Activated CD8-positive, alpha-beta memory T cell treated with anti-CD3 and anti-CD28 coated beads for 48 hours (primary cell): ENCODE measurements at places on chromosomes 16 and 17.
A peak's percentile ranks its signal among the peaks of the same experiment; 100 is the strongest.

DNA sequence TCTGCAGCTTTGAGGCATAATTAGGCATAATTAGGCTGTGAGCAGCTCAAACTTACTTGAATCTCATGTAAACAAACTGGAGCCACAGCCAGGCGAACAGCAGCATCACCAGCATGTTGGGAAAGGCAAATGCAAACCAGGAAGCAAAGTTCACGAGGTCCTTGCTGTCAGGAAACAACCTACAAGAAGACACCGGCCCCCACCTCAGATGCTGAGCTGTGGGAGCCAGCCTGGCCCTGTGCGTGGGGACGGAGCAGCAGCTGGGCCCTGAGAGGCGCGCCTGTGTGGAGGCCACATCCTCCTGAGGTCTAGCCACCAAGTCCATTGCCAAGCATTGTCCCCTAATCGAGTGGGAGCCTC lies 12.2 kb downstream of the SLC13A5 start:
- DNase-seq: no peak

- no peak for DNase-seq
Measured at GRCh38 chr17:43526886-43527648, 19.1 kb downstream of the ETV4 start.

- DNase-seq: no peak
Measured at GRCh38 chr16:56869513-56870275, 4.7 kb downstream of the SLC12A3 start.

GRCh38 chr17:34570506-34570905 lies 8.9 kb upstream of the TMEM132E start:
- no peak for DNase-seq

DNA sequence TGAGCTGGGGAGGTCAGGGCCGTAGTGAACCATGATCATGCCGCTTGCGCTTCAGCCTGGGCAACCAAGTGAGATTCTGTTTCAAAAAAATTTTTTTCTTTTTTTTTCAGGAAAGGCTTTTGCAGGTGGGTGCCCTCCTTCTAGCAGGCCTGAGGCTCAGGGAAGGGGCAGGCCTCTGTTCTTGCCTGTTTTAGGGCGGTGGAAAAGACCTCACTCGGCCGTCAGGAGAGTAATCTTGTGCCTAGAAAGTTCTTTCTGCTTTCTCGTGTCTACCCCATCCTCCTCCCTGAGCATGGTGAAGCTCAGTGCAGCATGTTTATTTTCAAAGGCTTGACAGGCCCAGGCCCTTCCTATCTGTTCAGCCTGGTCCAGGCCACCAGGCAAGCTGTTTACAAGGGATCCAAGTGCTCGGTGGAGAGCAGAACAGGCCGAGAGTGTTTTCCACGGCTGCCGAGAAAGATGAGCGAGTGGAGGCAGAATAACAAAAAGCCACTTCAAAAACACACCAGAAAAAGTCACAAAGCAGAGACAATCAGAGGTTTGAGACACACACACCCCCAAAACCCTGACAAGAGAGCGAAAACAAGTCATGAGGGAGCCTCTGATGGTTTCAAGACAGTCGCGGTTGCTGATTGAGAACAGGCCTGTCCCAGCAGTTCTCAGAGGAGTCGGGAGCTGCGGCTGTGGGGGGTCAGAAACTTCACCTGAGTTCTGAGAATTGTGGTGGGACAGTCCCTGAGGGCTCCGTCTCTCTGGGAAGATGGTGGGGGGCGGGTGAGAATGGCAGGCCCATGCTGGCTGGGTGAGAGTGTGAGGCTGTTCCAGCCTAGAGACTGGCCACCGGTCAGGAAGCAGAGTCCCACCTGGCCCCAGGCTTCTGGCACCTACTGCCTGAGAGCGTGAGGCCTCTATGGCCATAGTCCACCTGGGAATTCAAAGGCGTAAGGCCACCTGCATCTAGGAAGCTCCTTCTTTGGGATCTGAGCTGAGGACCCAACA lies 37.5 kb upstream of the CCR7 start:
- no peak for DNase-seq

DNA sequence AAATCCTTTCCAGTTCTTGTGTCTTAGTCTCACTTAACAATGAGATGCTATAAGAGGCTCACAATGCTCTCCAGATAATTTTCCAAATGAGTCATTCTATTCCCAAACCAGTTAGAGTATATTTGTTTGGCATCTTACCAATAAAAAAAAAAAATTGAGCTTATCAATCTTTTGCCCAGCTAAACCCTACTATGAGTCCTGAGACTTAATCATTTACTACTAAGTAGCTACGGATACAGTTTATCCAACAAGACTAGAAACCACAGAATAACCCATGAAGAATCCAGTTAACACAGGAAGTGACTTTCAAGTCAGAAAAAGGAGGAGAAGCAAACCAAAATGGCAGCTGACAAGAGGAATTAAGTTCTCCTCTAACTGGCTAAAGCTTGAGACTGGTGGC lies 330.3 kb upstream of the XYLT1 start:
- no peak for DNase-seq

DNA sequence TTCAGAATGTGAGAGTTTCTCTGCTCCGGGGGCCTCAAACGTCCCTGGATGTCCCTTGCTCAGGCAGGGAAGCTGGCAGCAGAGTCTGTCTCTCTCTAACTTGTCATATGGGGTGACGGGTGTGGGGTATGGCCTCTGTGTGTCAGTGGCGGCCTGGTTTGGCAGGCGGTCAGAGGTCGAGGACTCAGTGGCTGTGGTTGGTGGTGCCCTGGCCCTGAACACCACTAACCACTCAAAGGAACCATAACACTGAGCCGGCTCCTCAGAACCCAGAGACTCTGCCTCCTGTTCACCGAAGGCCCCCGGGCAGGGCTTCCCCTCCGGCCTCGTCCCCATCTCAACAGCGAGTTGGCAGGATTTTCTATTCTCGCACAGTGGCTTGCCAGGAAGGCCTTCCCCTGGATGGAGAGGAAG lies 677 bp downstream of the P2RX1 start:
- no peak for DNase-seq

- DNase-seq: no peak
Measured at GRCh38 chr16:85610059-85610445, 3.1 kb upstream of the GSE1 start.

DNA sequence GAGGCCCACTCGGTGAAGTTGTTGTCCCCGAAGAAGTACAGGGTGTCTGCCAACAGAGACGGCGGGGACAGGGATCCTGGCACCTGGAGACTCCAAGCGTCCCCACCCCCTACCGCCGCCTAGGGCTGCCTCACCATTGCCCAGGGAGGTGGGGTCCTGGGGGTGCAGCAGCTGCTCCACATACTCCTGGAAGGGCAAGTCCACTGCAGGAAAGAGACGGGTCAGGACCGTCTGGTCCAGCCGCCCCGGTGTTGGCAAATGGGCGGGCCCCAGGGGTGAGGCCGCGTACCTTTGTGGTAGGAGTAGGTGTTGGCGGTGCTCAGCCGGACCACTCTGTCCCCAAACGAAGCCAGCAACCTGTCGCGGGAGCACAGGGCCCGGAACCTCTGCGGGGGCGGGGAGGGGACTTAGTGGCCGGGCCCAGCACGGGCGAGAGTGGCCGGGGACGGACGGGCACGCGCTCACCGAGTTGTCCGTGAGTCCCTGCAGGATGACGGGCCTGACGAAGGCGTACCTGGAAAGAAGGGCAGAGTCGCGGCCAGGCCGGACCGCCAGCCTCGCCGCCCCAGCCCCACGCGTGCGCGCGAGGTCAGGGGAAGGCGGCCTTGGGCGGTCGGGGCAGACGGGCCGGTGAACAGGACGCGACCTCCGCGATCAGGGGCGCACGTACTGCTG lies 601 bp downstream of the JMJD8 start:
- no peak for DNase-seq

DNA sequence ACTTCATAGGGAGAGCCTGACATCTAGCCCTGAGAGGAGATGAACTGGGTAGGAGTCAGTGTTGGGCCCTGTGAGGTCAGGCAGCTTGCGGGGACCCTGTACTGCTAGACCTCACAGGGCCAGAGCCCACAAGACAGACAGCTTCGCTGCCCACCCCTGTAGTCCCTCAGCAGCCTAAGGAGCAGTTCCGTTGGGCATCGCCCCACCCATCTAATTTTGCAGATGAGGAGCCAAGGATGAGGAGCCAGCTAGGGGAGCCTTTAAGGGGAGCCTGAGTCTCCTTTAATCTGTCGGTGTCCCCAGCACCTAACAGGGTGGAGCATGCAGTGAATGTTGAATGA lies 755 bp upstream of the TUFM start:
- DNase-seq: no peak

DNA sequence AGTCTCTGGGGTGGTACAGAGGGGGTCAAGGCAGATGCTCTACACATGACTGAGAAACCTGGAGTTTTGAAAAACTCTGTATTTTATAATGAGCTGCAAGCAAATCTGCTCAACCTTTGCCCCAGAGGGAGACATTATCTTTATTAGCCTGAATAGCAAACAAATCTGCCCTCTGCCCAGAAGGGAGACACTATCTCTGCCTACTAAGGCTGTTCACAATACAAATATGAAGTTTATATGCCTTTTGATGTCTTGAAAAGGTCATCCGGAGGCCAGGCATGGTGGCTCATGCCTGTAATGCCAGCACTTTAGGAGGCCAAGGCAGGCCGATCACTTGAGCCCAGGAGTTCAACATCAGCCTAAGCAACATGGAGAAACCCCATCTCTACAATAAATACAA lies 11.0 kb upstream of the XYLT1 start:
- no peak for DNase-seq

DNA sequence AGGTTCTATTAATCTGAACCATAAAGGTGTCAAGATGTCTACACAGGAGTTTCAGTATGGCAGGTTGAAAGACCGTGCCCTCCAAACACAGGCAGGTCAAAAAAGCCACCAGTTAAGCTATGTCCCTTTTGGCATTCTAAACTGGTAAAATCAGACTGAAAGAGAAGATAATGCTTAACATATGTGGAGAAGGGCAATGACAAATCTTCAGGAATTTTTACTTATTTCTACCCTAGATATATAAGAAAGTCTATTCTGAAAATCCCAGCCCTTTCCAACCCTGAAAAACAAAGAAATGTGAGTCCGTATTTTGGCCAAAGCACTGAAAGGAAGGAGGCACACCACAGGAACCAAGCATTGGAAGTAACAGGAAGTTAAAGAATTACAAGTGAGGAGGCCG lies 16.5 kb downstream of the AP1G1 start:
- DNase-seq: no peak

- DNase-seq: no peak
Measured at GRCh38 chr17:19019041-19019941, 14.7 kb upstream of the FAM83G start.

DNA sequence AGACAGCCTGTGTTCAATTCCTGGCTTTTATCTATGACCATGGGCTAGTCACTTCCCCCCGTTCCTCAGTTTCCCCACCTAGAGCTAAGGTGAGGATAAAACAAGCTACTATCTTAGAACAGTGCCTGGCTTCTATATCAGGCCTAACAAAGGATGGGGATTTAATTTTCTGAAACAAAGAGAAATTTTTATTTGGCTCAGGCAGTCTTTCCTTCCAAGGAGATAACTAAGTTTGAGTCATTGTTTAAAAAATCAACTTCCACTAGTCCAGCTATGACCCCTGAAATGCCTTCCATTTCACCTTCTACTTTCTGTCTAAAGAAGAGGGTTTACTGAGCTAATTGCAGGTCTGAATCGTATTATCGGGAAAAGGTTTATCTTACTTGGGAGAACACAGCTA lies 99.0 kb downstream of the CMIP start:
- DNase-seq: no peak

GRCh38 chr17:57468932-57469775 lies 212.8 kb downstream of the MSI2 start:
- no peak for DNase-seq

GRCh38 chr16:80084614-80085013 lies 456.2 kb upstream of the DYNLRB2 start:
- no peak for DNase-seq

- no peak for DNase-seq
Measured at GRCh38 chr16:58123896-58124600, 5.1 kb downstream of the CFAP20 start.

DNA sequence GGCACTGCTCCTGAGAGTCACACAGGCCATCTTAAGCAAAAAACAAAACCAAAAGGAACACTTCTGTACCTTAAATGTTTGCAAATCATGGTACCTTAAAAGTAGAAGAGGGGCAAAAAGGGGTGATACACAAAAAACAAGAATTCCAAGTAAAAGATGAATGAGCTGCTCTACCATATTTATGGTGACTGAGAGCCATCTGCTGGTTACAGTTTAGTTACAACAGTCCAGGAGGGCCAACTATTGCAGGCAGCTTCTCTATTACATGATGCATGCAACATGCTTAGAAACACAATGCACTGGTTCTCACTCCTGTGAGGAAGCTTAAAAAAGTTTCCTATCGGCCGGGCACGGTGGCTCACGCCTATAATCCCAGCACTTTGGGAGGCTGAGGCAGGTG lies 53.5 kb downstream of the STX8 start:
- no peak for DNase-seq

- DNase-seq: no peak
Measured at GRCh38 chr17:52150935-52151334, 7.6 kb downstream of the CA10 start.

DNA sequence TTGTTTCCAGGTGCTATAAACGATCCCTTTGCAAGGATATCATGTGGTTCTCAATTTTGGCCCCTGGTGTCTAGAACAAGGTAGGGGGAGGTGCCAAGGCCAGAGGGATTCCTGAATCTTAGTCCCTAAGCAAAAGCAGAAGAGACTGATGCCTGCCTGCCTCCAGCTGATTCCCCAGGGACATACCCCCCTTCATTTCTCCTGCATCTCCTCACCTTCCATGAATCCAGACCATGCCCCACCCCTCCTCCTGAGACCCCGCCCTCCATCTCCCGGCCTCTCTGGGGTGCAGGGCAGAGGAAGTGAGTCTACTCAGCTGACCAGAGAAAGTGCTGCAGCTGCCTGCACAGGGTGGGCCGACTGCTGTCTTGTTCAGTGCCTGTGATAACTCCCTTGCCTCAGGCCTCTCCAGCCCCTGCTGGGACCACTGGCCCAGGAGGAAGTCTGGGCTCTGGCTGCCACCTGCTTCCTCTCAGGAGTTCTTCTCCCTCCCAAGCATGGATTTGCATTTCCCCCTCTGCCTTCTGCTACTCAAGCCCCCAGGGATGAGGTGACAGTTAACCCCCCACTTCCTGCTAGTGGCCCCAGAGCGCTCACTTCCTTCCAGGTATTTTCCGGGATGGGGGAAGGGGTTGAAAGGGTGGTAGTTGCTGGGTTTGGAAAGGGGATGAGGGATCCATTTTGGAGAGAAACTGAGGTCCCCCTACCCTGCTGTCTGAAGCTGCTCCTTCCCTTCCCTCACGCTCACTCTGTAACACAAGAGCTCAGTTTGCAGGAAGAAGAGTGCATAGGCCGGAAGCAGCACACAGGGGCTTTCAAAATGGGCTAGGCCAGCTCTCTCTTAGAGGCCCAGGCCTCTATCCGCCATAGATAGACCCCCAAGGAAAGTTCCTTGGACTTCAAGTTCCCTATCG lies 10.5 kb upstream of the TSPOAP1 start:
- peak; percentile 66 for DNase-seq

- no peak for DNase-seq
Measured at GRCh38 chr16:30054959-30055553, 10.5 kb upstream of the ALDOA start.

GRCh38 chr16:89583197-89583894 lies 7.8 kb downstream of the CPNE7 start:
- DNase-seq: no peak

DNA sequence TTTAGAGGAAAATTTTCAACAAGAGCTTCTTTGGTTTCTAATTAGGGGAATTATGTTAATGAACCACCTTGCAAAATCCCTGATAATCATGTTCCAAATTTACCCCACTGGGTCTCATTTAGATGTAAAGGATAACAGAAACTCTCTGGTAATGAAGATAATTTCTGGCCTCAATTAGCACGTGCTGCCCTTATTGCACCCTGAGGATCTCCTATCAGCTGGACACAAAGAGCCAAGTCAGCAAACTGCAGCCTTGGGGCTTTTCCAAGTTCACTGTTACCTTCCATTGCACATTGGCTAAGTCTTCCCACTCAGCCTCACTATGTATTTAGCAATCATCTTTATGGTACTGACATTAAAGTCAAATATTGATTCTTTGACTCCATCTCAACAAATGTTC lies 78.1 kb downstream of the GP2 start:
- no peak for DNase-seq
